Stimulated activated CD4-positive, alpha-beta T cell treated with anti-CD3 and anti-CD28 coated beads, Interleukin-1b, Interleukin-23, amount 100 ng/mL, for 1 hour (primary cell): ENCODE measurements at places on chromosomes 2 and 18.

GRCh38 chr2:9800639-9800974 is 42.7 kb upstream of the TAF1B start:
- no peak for DNase-seq

GRCh38 chr2:201962774-201963562 is 70.7 kb upstream of the FZD7 start:
- no peak for DNase-seq

GRCh38 chr2:165162466-165162865 is 41.4 kb downstream of the SCN3A start:
- DNase-seq: no peak

DNA sequence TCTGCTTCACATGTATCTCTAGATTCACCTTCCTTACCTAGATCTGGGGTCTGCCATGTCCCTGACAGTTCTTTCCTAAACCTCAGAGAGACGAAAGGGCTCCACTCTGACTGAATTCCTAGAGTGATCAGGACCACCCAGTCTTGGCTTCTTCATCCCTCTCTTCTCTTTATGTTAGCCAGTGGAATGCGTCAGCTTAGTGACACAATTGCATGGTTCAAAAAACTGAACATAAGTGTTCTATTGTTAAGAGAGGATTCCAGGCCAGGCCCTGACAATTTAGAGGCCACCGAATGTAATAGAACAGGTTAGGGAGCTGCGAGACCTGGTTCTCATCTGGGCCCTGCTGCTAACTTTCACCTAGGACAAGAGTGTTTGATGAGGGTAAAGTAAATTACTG is 10.0 kb downstream of the PRELID3A start:
- DNase-seq: no peak
